Amniotic stem cell (primary cell): ENCODE measurements at places on chromosomes 2 and 18.

GRCh38 chr18:76993573-76993972 is 139.0 kb downstream of the MBP start:
- DNase-seq, result no peak

DNA sequence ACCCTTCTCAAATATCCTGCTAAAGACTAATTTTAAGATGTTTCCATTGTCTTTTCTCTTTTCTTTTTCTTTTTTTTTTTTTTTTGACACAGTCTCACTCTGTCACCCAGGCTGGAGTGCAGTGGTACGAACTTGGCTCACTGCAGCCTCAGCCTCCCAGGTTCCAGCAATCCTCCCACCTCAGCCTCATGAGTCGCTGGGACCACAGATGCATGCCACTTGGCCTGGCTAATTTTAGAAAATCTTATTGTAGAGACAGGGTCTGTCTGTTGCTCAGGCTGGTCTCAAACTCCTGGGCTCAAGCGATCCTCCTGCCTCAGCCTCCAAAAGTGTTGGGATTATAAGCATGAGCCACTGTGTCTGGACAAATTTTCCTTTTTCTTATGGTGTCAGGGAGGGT is 167.5 kb downstream of the MCFD2 start:
- DNase-seq, result no peak

- no peak for DNase-seq
These were observed 12.1 kb upstream of the CYBRD1 start for GRCh38 chr2:171509945-171510731.

DNA sequence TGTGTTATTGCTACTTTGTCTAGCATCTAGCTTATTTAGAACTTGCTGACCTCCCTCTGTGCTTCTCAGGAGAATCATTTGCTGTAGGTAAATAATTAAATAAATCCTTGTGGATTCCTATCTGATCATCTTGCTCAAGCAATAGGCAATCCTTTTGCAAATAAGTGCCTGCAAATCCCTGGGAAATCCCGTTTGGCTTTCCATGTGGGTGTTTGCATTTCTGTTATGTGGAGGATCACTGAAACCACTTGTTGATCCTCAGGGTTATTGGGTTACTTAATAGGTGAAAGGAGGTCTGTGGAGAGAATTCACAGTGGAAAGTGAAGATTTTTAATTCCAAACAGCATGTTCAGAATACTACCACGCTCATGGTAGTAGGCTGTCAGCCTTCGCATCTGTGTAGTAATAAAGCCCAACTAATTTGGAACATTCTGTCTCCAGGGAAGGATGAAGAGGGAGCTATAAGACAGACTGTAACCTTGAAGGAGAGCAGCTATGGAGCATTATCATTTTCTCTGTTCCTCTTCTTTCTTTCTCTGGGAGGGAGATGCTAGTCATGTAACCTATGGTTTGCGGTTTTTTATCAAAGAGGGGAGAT is 72.5 kb downstream of the GULP1 start:
- DNase-seq, result no peak

DNA sequence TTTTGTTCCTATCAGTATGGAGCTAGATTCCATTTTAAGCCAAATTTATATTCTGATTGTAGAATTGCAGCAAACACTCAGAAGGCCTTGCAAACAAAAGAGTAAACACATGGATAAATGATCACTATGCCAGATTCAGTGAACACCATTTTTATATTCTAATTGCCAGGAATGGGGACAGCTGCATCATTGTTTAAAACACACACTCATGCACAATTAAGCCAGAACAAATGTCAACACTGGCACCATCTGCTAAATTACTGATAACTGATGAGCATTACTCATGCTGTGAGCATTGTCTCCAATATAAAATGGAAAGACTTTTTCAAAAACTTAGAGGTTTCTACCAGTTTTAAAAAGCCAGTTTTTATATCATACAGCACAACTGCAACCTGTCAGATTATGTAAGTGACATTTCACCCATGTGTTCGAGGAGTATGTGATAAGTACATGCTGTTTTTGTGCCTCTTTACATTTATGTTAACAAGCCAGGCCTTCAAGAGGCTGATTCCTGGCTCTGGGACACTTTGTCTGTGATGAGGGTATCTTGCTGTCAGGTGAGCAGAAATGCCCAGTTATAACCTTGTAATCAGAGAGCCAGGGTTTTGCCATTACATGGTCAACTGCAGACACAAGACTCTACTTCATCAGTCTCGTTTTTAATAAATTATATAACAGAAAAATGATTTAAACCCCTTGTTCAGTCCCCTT is 4.4 kb upstream of the ST8SIA5 start:
- no peak for DNase-seq

GRCh38 chr18:31088532-31088931 is 13.7 kb downstream of the DSC2 start:
- no peak for DNase-seq

GRCh38 chr2:3462493-3463104 is 56.7 kb downstream of the ADI1 start:
- DNase-seq, result no peak

DNA sequence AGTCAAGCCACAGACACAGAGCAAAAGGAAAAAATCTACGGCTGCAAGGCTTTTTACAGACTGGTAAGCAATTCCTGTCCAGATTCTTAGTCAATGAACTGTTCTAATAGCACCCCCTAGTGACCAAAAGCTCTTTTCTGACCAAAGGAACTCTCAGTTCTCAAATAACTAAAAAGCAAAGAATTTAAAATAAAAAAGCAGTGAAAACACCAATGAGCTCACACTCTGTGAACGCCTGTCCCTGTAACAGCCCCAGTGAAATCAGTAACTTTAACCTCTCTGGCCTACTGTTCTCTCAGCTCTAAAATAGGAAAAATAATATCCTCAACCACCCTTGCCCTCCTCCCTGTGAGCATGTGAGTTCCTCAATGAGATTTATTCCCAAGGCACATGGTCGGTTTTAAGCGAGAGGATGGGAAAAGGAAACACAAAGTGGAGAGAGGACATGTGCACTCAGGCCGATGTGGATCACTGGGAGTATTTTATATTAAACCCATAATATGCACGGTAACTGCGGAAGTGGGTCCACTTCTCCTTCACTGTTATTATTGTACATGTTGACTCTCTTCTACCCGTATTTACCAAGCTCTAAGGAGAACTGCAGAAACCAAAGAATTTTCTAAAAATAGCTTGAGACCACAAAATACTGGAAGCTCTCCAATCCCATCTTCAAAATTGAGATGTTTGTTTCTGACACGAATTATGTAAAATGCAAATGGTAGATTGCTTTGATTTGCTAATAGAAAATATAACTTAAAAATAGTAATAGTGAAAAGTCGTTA is 128.5 kb downstream of the STK39 start:
- DNase-seq, result peak; percentile 77

- no peak for DNase-seq
These were observed 28.3 kb upstream of the KCNG3 start for GRCh38 chr2:42522035-42522434.

GRCh38 chr18:49169037-49169521 is 218.3 kb upstream of the SMAD7 start:
- DNase-seq, result no peak

- DNase-seq, result no peak
These were observed 249.6 kb downstream of the MTX2 start for GRCh38 chr2:176518823-176519222.

DNA sequence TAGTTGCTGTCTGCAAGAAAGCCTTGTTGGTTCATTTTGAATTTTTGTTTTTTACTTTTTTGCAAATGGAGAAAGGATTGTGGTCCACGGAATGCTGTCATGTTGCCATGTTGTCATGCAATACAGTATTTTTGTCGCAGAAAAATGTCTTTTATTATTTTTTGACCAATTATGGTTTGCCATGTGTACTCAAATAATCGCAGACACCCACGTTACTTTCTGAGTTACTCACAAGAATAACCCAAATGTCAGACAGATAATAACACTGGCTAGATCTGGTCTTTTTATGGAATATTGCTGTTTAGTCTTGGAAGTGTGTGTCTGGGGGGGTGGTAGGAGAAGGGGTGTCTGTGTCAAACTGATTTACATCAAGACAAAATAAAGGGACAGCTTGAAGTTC is 188.9 kb downstream of the LTBP1 start:
- DNase-seq, result no peak

GRCh38 chr2:69848186-69848790 is 18.8 kb downstream of the GMCL1 start:
- DNase-seq, result no peak

GRCh38 chr2:88765154-88765888 is 73.8 kb downstream of the RPIA start:
- no peak for DNase-seq

- no peak for DNase-seq
These were observed 65.0 kb downstream of the NOL4 start for GRCh38 chr18:34159691-34160185.

GRCh38 chr2:23246992-23247683 is 137.8 kb upstream of the KLHL29 start:
- DNase-seq, result no peak

DNA sequence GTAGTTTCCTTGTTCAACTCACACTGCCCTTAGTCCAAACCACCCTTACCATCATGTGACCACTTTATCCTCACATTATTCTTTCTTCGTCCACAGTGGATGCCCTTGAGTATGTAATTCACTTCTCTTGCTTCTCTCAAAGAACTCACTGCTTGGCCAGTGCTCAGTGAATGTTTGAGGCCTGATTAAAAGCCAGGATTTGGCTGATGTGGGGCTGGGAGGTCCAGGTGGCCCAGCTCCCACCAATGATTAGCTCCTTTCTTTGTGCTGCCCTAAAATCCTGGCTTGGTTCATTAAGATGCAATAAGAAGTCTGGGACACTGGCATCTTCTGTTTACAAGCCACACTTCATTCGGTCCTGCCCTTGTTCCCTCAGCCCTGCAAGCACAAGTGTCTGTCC is 97.8 kb upstream of the CELF4 start:
- DNase-seq, result no peak

DNA sequence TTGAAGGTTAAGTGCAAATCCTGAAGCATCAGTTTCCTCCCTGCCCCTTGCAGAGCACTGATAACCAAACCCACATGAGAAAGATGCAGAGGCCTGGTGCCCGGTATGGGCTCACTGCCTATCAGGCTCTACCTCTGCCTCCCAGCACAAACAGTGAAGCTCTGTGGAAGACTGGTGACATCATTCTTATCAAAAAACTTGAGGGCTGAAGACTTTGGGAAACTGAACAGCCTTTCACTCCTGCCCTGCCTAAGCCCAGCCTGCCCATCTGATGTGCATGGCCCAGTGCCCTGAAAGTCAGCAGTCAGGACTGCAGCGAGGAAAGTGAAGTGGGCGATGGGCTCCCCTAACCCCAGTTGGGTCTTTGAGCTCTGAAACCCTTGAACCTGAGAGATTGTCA is 174.8 kb upstream of the ARL4C start:
- DNase-seq, result no peak

DNA sequence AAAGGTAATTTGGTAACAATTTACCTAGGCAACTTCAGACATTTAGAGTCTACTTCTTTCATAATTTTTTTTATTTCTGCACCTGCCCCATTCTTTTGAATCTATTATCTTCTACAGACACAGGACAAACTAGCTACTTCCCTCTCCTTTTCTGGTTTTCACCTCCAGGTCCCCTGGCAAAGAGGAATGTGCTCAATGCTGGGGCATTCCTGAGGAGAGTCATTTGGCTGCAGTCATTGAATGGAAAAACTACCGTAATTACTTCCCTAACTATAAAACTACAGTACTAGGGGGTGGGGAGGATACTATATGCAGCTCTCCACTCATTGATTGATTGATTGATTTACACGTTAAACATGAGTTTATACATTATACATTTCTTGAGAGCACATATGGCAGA is 11.2 kb upstream of the ARHGAP28 start:
- no peak for DNase-seq

GRCh38 chr18:27121108-27121507 is 64.0 kb downstream of the CHST9 start:
- no peak for DNase-seq
